Stimulated activated CD8-positive, alpha-beta memory T cell treated with anti-CD3 and anti-CD28 coated beads, Interleukin-7, amount 100 ng/mL, for 4 hours (primary cell): ENCODE measurements at places on chromosomes 2 and 18.
A peak's percentile ranks its signal among the peaks of the same experiment; 100 is the strongest.

DNA sequence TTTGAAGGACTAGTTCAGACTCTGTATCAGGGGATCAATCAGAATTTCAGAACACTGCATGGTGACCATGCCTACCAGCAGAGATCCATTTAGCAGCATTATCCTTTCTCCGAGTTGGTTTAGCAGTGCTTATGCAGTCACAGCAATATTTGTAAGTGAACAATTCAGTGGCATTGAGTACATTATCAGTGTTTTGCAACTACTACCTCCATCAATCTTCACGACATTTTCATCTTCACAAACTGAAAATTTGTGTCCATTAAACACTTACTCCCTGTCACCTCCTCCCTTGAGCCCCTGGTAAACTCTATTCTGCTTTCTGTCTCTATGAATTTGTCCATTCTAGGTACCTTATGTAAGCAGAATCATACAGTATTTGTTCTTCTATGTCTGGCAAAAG is 20.1 kb downstream of the SLC9A2 start:
- DNase-seq = no peak

DNA sequence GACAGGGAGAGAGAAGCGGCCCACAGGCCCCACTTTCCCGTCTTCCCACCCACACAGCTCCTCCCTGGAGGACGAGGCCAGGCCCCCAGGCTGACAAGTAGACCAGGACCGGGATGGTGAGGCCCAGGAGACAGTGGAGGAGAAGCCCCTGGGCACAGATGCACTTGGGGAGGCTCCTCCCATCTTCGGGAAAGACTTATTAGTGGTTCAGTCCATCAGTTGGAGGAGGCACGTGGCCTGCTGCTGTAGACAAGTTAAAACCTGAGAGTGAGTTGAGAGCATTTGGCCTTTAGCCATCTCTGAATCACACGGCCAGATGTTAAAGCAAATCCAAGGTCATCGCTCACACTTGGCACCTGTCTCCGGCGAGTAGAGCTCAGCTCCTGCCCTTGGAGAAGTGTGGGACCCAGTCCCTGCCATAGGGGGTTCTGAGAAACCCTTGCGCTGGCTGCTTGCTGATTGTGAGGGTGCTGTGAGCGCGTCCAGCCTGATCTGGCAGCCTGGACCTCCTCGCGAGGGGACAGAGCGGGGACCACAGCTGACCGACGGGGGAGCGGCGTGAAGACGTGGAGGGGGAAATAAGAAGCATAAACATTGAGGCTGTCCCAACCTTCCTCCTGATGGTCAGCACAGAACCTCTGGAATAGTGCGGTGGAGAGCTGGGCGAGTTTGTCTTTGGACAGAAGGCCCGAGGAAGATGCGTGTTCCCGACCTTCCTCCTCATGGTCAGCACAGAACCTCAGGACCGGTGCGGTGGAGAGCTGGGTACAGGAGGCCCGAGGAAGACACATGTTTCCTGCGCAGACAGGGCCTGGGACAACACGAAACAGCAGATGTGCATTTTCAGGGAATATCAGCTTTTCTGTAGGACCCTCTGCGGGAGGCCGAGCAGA is 24.7 kb upstream of the ALLC start:
- no peak for DNase-seq

DNA sequence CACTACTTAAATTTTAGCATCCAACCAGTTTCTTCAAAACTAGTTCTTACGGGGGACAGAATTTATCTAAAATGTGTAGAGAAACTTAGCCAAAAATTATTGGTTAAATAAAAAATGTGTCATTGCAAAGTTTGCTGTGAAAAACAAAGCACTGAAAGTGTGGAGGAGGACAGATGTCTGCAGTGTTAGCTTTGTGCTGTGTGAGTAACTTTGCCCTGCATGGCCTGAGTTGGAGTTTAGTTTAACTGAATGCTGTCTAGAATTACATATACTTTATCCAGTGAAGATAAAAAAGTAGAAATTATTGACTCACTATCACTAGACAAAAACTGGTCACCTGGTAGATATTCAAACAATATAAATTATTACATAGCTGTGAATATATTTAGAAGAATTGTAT is 1225.2 kb upstream of the CELF4 start:
- no peak for DNase-seq

DNA sequence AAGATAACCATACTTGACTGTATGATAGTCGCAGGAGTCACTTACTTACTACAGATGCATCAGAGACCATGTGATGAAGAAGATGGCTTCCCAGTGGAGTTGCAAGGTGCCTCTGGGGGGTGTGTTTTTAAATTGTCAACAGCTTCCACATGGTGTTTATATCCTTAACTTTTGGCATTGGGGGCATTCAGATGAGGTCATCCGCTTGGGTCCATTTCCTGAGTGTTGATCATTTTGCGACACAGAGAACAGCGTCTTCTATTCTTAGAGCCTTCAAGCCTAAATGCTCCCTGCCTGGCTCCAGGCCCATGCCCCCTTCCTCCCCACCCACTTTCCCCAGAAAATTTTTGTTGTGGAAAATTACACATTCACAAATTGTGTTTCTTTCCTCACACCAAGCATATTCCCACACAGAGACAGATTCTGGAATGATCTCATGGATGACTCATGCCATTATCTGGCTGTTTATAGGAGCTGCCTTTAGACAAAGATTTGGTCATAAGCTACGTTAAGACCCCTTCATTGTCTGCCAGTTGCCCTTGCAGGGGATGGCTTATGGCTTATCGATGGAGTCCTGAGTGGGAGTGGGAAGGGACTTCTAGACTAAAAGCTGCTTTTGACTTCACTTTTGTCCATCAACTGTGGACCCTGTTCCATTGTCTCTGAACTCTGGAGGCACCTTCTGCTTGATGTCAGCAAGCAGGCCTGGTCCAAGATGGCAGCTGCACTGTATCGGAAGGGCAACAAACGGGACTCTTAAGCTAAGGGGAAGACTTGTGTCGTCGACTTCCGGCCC is 91.8 kb downstream of the CABLES1 start:
- DNase-seq = no peak

DNA sequence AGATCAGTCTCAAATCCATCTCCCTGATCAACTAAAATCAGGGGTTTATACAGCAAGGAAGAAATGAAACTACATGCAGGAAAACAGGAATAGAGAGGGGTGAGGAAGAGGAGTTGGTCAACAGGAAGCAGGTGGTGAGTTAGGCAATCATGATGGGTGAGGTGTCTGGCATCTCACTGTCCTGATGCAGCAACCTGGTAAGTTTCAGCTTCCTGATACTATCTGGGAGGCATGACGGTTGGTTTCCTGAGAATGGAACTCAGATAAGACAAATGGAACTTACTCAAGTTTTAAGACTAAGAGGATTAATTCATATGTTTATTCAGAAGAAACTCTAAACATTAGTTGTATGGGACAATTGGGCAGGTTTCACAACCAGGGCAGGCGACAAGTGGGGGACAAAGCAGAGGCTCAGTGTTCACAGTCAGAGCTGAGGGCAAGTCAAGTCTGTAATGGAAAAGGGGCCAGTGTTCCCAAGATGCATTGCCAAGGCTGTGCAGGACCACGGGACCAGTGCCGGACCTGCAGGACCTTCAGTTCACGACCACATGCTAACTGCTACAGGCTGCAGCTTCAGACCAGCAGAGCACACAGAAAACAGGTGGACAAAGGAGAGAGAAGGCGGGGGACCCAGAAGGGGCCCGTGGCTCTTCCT is 17.7 kb upstream of the GALM start:
- DNase-seq = no peak

- DNase-seq = no peak
Measured at GRCh38 chr2:88620015-88620414, 7.2 kb downstream of the EIF2AK3 start.

DNA sequence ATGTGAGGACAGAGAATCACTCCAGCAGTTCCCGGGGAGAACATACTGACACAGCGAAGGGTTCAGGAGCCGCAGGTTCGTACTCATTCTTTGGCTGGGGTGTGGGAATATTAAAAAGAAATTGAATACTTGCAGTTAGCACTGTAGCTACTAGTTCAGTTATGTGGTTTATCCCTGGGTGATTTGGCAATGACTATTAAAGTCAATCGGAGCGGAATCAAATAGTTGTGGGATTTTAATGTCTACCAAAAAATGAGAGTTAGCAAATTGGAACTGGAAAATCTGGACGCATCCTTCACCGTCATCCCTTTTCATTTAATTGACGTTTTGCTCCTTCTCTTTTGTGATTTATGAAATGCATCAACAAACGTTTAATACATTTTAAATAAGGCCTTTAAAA is 50.8 kb downstream of the GBX2 start:
- no peak for DNase-seq

GRCh38 chr2:74625658-74626425 is 22.3 kb downstream of the M1AP start:
- no peak for DNase-seq

- no peak for DNase-seq
Measured at GRCh38 chr2:48624696-48625095, 7.0 kb downstream of the GTF2A1L start.

DNA sequence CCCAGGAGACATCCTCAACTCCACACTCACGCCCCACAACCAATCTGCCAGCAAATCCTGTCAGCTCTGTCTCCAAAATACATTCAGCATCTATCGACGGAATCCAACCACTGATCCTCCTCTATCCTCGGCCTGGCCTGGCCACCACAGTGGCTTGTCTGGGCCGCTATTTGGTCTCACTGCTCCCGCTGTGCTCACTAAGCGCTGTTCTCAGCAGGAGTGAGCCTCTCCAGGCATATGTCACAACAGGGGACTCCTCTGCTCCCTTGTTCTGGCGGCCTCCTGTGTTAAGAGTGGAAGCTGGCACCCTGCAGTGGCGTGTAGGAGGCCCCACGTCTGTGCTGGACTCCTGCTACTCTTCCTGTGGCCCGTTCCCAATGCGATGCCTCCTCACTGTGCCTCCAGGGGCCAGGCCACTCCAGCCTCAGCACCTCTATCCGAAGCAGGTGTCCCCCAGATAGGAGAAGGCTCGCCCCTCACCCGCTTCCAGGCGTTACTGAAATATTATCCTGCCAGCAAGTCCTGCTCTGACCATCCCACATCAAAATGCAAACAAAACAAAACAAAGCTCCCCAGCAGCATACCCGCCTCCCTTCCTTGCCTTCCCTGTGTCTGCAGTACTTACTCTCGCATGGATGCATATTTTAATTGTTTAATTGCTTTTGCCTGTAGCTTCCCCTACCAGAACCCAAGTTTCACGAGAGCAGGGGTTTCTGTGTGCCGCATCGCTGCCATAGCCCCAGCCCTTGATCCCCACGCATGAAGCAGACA is 39.9 kb downstream of the CENPO start:
- no peak for DNase-seq

- DNase-seq = no peak
Measured at GRCh38 chr2:216635701-216636550, 2.7 kb downstream of the IGFBP2 start.

GRCh38 chr2:136582628-136583205 is 182.6 kb upstream of the THSD7B start:
- no peak for DNase-seq

- DNase-seq = peak; percentile 49
Measured at GRCh38 chr2:230441227-230441897, 25.4 kb downstream of the SP100 start.

DNA sequence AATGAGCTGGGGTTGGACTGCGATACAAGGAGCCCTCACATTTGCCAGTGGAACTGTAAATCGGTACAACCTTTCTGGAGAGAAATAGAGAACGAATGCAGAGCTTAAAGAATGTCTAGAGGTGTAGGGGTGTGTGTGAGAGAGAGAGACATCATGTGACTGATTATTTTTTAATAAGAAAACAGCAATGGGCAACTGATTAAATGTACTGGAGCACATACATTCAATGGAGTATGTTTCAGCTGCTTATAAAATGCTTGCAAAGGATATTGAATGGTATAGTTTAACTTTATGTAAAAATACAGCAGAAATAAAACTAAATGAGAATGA is 391 bp upstream of the TMEM17 start:
- DNase-seq = no peak

DNA sequence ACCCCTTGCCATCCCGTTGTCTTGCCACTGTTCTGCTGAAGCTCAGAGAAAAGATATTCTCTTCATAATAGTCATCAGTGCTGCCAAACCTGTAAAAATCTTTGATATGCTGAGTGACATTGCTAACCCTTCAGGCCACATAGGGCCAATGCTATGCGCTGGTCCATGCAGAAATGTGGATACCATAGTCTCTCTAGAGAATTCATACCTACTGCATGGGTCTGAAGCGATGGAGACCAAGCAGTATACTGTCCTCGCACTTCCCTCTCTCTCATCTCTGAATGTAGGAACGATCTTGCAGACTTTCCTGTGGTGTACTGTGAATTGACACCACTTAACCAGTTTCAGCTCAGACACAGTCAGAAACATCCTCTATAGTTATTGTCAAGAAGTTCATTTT is 17.9 kb upstream of the ANKRD44 start:
- no peak for DNase-seq

- DNase-seq = no peak
Measured at GRCh38 chr2:207045531-207045930, 106.2 kb downstream of the CPO start.

DNA sequence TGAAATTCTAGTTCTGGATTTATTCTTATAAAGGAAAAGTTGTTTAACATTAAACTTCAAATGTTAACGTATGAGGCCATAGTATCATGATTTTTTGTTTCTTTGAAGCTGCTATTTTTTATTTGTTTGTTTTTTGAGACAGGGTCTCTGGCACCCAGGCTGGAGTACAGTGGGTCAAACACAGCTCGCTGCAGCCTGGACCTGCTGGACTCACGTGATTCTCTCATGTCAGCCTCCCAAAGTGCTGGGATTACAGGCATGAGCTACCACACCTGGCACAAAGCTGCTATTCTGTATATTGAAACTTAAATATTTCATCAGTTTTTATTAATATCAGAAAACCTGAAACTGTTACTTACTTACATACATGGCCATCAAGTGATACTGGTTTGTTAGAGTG is 89.5 kb upstream of the RPRM start:
- DNase-seq = no peak

DNA sequence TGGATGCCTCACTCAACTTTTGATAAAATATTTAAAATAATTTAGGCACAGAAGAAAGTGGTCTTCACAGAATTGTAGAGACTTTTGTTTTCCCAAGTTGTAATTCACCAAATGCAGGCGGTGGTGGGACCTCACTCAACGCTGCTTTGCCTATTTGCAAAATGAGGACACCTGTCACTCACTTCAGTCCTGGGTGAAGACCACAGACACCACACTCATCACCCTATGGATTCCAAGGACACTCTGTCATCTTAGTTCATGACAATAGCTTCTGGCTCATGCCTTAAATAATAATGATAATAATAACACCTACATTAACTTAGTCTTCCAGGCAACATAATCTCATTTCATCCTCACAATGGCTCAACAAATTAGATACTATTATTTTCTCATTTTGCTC is 234.4 kb downstream of the RNF152 start:
- no peak for DNase-seq

DNA sequence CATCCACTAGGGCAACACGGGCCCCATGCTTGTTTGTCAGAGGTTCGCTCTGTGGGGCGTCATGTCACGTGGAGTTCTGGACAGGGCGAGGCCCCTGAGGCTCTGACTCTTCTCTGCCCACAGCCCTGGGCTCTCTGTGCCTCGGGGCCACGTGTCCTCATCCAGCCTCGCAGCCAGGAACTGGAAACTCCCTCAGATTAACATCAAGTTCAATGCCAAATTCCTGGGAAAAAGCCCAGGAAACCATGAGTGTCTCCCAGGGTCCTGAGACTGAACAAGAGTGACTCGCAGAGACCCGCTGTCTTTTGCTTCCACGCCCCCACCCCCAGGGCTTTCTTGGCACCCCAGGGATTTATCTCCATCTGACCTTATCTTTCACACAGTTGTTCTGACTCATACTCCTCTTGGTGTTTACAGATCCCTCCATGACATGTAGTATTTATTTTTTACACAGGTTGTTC is 174.0 kb upstream of the PIEZO2 start:
- no peak for DNase-seq

GRCh38 chr18:6113650-6114049 is 218.3 kb upstream of the TMEM200C start:
- DNase-seq = no peak
